H4 (cell line): ENCODE measurements at places on chromosomes 3 and 15.

DNA sequence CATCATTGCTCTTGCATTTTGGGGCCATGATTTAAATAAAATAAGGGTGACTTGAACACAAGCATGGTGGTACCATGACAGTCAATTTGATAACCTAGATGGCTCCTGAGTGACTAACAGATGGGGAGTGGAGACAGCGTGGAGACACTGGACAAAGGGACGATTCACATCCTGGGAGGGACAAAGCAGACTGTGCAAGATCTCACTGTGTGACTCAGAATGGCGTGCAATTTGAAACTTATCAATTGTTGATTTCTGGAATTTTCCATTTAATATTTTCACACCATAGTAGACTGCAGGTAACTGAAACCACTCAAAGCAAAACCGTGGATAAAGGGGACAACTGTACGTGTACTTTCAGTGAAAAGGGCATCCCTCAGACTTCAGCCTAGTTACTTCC, 25.5 kb downstream of the MCCC1 start:
- DNase-seq = no peak

DNA sequence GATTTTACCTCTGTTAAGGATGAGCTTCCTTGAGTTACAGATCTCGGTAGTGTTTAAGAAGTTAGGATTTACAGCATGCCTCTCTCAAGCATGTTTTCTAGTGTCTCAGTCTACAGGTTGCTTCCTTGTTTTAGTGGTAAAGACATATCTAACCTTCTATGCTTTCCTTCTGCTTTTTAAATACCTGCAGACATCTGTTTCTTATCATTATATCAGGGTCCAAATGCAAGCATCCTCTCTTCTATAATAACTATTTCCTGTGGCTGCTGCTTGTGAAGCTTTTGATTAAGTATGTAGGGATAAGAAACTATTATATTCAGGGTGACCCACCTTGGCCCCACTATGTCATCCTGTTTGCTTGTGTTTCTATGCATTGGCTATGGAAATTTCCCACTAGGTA, 112.2 kb upstream of the LRRFIP2 start:
- DNase-seq = no peak

DNA sequence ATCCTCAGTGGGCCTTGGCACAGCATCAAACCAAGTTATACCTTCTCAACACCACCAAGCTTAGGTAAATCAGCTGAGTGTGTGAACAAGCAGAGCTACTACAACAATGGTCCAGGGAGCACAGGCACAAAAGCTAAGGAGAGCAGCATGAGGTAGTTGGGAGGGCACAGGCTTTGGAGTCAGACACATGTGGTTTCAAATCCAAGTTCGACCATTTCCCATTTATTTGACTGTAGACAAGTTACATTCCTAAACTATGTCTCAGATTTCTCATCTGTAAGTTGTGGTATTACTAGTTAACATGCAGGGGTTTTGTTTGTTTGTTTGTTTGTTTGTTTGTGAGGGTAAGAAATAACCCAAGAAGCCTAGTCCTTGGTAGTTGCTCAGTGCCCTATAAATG, 46.9 kb downstream of the MLH1 start:
- no peak for DNase-seq

DNA sequence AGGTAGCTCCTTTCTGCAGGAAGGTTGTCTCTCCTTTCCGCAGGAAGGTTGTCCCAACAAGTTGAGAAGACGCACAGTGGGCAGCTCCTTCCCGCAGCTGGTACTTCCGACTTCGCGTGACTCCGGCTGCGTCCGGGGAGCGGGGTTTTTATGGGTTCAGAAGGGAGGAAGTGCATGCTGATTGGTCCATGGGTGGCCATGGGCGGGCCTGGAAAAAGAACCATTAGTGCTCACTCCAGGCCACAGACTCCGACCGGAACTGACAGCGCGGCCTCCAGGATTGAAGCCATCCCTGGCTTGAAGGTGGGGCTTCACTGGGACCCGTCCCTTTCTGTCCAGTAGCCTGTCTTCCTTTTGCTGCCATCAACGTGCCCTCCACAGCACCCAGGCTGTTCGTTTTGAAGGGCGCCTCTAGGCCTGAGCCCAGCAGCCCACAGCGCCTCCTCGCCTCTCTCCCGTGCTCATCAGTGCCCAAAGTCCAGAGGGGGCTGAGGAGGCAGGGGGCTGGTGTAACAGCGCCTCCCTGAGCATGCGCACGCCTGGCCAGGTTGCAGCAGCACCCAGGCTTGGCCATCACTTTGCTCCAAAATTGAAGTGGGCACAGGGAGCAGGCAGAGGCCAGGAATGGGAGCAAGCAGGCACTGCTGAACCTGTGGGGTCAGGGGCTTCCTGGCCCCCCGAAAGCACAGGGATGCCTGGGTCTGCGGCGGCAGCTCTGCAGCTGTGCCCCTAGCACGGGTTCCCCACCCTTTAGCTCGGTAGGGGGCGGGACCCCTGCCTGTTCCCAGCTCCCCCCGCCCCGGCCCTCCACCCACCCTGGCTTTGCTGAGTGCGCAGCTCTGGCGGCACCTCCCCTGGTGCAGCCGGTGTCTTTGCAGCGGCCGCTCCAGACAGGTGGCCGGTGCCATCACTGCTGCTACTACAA, 330.6 kb upstream of the MCTP2 start:
- peak; percentile 62 for DNase-seq

DNA sequence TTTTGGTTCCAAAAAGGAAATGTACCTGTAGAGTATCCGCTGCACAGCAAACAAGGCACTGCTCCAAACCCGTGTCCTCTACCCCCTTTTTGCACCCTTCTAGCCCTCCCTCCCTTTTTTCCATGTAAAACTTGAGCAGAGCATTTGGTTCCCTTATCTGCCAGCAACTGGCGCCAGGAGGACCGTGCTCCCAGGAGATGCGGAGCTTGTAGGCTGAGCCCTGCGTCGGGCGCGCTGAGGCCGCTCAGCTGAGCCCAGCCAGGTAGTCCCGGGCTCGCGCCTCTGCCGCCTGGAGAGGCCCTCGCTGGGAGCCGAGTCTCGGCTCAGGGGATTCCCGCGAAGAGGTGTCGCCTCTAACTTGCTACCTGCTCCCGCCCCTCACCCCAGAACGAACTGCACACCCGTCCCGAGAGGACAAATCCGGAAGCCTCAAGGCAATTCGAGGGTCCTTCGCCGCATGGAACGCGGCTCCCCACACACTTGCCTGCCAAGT, 575 bp downstream of the TRPM7 start:
- DNase-seq = peak; percentile 21

- DNase-seq = no peak
These were observed 242.6 kb upstream of the TPM1 start for GRCh38 chr15:62799919-62800318.

DNA sequence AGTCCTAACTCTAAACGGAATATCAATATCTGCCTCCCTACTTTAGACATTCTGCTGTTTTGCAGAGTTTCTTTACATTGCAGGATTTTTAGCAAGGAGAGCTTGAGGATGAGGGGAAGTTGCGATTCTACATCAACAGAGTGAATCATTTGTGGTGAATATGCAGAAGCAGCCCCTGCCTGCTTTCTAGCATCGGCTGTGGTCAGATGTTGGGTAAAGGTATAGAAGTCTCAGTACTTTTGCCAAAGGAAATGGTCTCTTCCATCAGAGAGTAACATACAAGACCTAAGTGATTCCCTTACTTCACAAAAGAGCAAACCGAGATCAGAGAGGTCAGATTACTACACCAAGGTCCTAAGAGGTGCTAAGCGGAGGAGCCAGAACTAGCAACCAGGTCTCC, 15.2 kb downstream of the ST3GAL6 start:
- peak; percentile 11 for DNase-seq

DNA sequence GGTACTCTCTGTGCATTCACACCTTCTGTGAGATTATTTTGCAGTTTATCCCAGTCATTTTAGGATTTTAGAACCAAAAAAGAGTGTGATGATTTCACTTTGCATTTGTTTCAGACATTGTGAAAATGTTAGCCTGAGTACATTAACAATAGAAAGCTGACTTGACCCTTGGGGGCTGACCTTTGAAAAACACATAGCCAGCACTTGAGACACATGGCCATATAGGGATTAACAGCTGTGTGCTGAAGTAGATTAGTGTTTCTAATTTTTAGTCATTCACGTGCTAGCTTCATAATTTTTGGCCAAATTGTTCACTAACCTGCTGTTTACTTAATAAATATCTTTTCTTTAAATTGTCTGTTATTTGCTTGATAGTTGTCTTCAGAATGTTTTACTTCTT, 3.5 kb downstream of the FEM1B start:
- DNase-seq = no peak

GRCh38 chr3:162764051-162764807, 1267.6 kb downstream of the OTOL1 start:
- no peak for DNase-seq

DNA sequence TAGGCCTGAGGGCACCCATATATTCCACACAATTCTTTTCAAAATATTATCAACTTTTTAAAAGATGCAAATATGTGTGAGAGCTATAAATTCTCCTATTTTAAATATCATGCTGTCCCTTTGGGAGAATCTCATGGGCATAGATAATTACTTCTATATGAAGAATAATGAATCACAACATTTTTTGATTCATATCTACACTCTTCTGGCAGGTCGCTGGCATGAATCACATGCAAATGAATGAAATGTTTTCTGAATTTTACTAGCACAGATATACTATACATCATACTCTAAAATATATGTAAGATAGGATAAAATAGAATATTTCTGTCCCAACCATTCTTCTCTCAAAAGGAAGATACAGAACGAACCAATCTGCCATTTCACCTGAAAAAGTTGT, 277.7 kb upstream of the KCNH8 start:
- DNase-seq = no peak

- no peak for DNase-seq
These were observed 331.1 kb downstream of the SV2B start for GRCh38 chr15:91431041-91431715.

GRCh38 chr15:72195101-72195511, 2.5 kb downstream of the GRAMD2A start:
- no peak for DNase-seq

DNA sequence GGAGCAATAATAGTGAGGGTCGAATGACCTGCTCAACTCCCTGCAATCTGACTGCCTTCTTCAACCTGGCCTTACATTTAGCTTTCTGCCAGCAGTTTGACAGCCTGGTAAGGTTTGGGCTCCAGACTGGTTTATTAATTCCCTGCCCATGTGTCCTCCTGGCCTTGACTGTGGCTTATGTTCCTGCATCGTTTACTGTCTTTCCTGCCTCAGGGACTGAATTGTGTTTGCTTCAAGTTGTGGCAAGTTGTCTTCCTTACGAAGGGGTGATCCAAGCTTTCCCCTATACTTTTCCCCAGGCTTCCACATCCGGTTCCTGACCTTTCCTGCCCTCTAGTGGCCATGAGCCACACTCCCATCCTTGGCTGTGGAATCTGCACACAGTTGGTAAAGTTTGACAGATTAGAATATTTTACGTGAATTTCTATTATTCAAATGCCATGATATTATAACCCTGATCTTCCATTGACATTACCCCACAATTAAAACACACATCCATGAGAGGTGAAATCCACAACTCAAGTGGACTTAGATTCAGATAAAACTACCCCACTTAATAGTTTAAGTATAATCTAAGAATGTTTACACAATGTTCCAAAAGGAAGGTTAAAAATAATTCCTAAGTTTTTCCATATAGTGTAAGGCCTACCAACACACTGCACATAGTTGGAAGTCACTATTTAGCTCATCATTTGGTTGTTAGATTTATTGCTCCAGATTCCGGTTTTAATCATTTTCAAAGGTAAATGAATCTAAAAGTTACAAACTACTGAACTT, 95.7 kb downstream of the NEDD4 start:
- peak; percentile 79 for DNase-seq

DNA sequence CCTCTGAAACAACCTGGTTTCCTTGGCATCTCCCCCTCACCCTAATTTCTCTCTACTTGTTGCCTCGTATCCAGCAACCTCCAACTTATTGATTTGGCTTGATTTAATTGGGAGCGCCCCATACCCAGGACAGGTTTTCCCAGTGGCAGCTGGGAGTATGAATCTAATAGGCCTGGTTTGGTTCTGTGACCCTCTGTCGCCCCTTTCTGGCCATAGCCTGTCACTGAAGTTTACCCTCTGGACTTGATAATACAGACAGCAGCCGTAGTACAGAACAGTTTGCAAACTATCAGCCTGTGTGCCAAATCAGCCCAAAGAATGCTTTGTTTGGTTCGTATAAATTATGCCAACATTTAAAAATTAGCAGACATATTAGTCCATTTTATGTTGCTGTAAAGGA, 525.1 kb upstream of the GOLIM4 start:
- DNase-seq = peak; percentile 39

- no peak for DNase-seq
These were observed 10.5 kb downstream of the PTH1R start for GRCh38 chr3:46887980-46888494.

DNA sequence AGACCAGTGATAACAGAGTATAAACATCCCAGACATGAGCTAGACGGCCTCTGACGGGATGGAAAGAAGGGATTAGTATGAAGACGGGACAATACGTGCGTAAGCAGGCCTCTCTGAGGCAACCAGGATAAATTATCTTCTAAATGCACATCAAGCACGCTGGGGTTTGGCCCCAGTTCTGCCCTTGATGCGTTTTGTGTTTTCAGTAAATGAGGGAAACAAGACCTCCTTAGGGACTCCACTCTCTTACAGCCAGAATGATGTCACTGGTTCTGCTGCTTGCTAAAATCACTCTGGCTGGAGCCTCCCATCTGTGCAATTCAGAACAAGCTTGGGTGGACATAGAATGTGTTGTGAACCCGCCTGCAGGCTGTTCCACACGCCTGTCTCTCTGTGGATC, 156.0 kb upstream of the MCTP2 start:
- no peak for DNase-seq

DNA sequence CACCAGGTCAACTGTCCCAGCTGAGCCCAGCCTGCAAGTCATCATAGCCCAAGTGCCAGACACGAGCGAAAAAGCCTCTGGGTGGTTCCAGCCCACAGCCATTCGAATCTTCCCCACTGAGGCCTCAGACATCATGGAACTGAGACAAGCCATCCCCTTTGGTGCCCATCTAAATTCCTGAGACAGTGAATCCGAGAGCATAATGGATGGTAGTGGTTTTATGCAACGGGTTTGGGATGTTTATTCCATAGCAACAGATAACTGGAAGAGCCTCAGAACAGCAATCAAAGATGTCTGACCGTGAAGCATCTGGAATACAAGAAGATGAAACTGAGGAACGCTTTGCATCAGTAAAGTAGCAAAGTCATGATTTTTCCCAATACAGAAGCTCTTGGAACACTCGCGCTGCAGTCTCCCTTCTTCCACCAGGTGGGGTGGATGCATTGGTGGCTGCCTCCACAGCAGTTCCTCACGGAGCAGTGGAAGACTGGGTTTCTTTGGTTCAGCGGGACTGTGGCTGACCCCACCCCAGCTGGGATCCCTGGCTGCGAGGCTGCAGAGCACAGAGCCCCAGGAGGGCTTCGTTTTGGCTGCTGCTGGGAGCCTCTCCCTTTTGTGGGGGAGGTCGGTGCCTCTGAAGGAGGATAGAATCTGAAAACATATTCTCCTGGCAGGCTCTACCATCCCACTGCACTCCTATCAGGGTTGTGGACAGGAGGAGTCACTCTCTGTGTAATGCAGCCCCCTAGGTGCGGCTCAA, 26.4 kb upstream of the PDE8A start:
- peak; percentile 71 for DNase-seq

DNA sequence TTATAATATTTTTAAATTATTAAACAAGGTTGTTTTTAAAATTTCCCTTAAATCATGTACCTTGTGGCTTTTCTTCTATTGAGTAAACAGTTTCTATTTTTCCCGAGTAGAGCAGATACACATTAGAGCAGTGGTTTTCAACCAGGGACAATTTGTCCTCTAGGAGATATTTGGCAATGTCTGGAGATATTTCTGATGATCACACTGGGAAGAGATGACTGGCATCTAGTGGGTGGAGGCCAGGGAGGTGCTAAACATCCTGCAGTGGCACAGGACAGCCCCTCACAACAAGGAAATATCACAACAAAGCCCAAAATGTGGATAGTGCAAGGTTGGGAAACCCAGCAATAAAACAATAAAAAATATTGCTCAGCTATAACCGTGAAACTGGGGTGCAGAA, 113.0 kb upstream of the PTPRG start:
- DNase-seq = no peak
